ENCODE measurements at places on chromosomes 5 and 9.

- DNase-seq = no peak
These were observed 21.4 kb upstream of the OTULINL start for GRCh38 chr5:14560091-14560595.

GRCh38 chr5:40412771-40413170, 266.9 kb upstream of the PTGER4 start:
- no peak for DNase-seq

GRCh38 chr5:115467628-115468027, 76.9 kb downstream of the FEM1C start:
- no peak for DNase-seq

DNA sequence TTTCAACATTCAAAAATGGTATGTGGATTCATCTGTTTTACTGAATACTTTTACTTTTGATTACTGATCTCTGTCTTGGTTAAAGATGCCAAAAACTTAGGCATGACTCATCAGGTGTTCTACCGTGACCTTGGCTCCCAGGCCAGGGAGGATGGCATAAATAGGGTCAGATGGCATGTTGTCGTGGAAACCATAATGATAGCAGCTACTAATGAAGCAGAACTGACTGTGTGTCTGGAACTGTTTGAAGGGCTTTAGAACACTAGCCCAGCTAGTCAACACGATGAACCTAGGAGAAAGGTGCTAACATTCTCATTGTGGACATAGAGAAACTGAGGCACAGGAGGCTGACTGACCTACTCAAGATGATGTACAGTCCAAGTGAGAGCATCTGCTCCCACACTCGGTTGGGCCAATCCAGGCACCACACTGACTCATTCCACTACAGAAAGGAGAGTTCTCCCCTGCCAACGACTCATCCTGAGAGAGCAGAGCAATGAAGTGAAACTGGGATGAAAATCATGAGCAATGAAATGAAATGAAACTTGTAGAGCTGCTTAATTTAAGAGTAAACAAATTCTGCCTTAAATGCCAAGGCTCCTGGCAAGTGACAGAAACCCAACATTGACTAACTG, 116.0 kb downstream of the TENT4A start:
- DNase-seq = no peak

DNA sequence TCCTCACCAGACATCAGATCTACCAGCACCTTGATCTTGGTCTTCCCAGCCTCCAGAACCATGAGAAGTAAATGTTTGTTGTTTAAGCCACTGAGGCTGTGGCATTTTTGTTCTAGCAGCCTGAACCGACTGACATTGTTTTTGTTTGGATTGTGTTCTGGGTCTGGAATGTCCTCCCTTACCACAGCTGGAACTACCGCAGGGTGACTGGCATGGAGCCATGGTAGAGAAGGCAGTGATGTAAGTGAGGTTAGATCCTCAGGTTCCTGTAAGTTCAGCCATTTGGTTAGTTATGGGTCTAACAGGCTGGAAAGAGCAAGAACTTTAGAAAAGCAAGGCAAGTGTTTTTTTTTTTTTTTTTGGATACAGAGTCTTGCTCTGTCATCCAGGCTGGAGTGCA, 209.3 kb downstream of the DAB2IP start:
- peak; percentile 76 for DNase-seq

DNA sequence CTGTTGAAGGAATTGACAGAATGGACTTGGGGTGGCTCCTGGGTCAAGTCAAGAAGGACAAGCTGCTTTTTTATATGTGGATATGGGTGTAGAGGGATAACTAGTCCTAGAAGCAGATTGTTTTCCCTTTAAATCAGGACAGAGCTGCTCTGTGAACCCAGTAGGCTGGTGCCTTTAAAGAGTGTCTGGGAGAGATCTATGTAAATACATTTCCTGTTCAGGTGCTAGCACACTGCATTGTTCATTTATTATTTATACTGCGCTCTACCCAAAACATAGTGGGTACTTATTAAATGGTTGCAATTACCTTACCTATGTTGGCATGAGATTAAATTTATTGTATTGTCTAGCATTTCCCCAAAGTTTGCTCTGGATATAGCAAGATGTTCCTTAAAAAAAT, 86.6 kb upstream of the EQTN start:
- no peak for DNase-seq

DNA sequence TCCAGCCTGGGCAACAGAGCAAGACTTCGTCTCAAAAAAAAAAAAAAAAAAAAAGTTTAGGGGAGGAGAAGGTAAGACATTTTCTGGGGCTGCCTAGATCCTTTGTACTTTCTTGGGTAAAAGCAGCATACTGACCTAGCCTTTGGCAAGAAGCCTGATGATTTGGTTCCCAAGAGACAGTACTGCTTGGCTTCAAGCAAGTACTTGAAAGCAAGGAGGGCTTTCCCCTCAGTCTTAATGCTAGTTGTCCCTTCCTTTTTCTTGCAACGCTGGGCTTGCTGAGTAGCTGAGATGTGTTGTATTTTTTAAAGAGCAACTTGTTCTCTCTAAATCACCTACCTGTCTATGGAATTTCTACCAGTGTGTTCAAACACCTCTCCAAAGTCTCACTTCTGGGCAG, 76.2 kb downstream of the INSYN2B start:
- DNase-seq = no peak

- no peak for DNase-seq
These were observed 36.5 kb upstream of the EGFL7 start for GRCh38 chr9:136626066-136626725.

DNA sequence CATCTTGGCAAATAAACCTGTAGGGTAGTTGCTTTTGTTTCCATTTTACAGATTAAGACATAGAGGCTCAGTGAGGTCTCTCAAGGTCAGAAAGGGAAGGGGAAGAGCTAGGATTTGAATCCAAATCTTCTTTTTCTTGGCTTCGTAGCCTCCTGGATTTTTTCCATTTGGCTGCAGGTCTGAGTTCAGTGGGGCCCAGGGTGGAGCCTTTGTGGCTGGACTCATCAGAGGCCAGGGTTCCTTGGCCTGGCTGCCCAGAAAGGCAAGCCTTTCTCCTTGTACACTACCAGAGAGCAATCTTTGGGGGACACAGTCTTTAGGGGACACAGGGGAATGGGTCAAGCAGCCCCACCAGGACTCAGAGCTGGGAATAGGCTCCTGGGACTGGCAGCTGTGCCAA, 10.5 kb upstream of the TRAF1 start:
- DNase-seq = no peak

- DNase-seq = no peak
These were observed 71.1 kb upstream of the FRRS1L start for GRCh38 chr9:109238125-109238524.

DNA sequence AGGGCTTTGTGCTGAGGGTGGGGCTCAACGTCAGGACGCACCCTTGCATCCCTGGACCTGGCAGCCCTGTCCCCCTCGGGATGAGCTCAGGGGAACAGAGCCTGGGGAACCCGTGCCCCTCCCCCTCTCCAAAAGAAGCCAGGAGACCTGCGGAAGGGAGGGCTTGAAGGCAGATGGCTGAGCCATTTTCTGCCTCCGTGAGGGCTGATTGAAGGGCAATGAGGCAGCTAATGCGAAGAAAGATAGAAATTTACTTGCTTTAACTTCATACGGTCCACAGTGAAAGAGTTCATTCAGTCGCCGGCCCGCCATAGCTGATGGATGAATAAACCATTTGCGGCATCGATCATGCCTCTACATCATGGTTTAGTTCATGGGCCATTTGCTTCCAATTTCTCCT, 28.8 kb downstream of the ASS1 start:
- no peak for DNase-seq

Measured in EL (cell line).